ENCODE measurements at places on chromosomes 2 and 18.

DNA sequence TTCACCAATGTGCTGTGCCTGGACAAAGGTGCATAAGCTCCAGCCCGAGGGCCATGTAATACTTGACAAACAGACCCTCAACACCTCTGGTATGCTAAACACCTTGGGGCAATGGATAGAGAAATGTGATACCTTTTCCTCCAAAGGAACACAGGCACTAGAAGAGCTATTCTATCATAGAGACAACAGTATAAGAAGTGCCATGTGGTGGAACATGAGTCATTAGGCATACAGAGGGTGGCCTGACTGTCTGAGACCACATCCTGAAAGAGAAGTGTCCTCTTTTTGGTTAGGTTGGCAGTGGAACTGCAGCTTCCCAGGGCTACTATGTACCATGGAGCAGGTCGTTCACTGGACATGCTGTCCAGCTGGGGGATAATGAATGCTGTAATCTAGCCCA, 153.9 kb downstream of the INSIG2 start:
- DNase-seq: no peak

DNA sequence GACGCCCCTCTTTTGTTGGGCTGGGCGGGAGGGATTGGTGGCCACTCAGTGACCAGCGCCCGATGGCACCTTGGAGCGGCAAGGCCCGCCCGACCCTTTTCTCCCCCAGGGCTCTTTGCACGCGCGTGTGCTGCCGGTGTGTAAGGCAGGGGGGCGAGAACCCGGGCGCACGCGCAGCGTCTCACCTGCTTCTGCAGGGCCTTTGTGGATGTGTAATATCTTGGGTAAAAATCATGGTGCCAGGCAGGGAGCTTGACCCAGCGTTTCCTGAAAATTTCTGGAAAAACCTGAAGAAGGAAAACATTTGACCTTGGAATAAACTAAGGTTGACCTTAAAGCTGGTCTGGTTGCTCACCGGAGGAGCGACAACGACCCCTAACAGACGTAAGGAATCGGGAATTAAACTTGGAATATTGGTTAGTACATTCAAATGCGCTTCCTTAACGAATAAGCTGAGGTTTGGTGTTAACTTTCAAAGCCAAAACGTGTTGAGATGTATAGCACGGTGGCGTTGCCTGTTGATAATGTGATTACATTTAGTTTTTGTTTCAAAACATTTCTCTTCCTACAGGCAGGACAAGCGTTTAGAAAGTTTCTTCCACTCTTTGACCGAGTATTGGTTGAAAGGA, 438 bp downstream of the HSPE1 start:
- no peak for DNase-seq

DNA sequence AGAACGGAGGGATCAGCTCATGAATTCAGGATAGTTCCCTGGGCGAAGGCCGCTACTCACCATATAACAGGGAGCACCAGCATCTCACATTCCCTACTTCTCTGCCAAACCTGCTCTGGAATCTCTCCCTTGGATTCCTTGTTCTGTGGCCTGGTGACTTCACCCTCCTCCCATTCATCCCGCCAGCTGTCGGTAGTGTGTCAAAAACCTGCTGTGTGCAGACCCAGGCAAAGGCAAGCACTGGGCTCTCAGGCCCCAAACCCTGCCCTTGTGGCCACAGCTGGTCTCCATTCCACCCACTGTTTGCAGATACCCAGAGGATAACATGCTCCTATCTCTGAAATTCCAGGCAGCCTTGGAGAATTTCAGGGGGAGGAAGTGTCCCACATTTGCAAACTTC, 151.6 kb downstream of the CAPN13 start:
- no peak for DNase-seq

- DNase-seq: no peak
These were observed 23.9 kb downstream of the DCC start for GRCh38 chr18:52363861-52364260.

DNA sequence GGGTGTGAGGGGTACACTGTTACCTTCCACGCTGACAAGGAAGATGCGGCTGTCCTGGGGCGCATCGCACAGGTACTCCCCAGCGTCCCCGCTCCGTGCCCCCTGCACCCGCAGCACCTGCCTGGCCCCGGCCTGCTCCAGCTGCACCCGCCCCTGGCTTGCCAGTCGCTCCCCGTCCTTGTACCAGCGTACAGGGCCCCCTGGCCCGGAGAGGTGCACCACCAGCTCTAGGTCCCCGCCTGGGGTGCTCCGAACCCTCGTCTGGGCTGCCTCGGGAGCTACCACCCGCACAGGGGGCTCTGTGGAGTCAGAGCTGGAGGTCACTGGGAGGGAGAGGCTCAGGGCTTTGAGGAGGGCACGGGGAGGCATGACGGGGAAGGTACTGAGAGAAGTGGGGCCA, 13.5 kb downstream of the TMEM198 start:
- DNase-seq: no peak

DNA sequence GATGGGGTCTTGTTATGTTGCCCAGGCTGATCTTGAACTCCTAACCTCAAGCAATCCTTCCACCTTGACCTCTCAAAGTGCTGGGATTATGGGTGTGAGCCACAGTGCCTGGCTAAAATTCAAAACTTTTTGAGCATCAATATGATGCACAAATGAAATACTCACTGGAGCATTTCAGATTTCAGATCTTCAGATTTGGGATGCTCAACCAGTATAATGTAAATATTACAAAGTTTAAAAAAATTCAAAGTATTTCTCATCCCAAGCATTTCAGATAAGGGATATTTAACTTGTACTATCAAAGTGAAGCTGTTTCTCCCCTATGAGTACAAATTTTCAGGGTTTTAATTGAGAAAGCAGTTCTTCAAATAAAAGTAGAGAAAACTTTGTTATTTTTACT, 164.1 kb upstream of the CCDC68 start:
- DNase-seq: no peak

GRCh38 chr2:56151841-56152240, 31.9 kb upstream of the CCDC85A start:
- DNase-seq: no peak

GRCh38 chr18:31154181-31154580, 8.5 kb downstream of the DSC1 start:
- DNase-seq: no peak

- no peak for DNase-seq
These were observed 22.6 kb downstream of the CROCC2 start for GRCh38 chr2:240928476-240929363.

DNA sequence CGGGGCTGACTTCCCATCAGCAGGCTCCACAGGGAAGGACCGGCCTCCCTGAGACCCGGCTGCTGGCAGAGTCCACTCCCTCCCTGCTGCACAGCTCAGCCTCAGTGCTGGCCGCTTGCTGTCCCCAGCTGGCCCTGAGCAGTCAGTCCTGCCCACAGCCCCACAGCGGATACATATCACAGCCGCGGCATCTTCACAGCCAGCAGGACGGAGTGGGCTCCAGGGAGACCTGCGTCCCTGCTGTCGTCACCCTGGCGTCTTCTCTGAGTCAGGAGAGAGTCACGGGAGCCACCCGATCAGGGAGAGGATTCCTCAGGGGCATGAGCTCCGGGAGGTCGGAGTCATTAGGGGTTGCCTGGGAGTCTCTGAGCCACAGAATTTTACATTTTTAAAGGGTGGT, 13.1 kb upstream of the SNTG2 start:
- DNase-seq: no peak

DNA sequence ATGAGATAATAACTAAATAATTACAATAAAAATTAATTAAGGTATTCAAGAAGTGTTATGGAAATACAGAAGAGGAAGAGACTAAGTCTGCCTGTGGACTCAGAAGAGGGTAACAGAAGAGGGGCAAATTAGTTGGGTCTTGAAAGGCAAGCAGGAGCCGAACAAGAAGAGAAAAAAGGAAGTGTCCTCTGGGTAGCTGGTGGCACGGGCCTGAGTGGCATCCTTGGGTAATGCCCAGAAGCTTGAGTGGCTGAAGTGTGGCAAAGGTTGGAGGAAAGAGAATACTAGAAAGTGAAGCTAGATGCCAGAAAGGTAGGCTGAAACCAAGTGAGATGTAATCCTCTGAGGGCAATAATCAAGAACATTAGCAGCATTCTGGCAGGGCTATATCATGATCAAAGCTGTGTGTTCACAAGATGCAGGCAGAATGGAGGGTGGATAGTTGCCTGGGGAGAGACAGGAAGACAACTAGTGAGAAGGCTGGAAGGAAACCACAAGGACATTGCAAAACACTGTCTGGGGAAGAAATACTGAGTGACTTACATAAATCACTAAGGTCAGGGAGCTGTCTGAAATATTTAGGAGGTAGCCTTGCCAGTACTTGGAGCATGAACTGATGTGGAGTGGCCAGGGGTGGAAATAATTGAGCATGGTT, 16.2 kb downstream of the DOCK10 start:
- no peak for DNase-seq

DNA sequence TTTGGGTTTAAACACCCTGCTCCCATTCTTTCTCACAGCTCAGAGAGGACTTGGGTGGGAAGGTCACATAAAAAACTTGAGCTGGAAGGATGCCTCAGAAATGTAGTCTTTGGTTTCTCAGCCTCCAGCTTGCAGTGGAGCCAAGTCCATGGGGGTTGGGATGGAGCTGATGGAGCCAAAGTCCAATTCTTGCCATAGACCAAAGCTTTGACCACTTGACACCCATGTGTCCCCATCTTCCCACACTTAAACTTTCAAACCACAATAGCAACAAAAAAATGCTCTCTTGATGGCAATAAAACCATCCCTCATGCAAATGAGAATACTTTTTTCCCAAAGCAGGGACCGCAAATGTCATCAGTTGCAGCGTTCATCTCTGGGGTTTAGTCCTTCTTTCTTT, 14.7 kb upstream of the DAW1 start:
- no peak for DNase-seq

DNA sequence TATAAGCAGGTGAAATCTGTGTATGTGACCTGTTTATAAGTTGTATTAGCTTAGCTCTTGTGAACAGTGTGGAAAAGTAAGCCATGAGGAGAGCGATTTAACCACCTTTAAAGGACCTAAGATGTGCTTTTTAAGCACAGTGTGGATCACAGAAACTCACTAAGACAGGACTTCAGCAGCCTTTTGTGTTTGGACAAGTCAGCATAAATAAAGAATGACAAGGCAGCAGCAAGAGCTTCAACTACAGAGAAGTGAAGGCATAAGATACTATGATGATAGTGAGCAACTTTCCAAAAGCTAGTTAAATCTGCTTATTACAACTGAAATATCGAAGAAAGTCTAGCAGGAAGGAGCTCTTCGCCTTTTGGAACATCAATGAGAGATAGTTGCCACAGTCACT, 8.9 kb downstream of the HNRNPA3 start:
- DNase-seq: no peak

DNA sequence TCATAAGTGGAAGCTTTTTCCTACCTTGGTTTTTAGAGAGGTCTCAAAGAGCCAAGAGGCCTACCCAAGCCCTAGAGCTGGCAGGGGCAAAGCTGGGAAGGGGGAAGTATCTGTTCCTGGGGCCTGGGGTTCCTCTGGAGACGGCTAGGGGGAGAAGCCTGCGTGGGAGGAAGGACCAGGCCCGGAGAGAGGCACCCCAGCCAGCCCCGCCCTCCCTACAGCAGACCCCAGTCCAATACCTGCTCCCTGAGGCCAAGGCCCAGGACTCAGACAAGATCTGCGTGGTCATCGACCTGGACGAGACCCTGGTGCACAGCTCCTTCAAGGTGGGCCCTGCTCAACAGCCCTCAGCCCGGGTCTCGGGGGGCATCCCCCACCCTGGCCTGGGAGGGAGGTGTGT, 2.2 kb downstream of the CTDSP1 start:
- no peak for DNase-seq

DNA sequence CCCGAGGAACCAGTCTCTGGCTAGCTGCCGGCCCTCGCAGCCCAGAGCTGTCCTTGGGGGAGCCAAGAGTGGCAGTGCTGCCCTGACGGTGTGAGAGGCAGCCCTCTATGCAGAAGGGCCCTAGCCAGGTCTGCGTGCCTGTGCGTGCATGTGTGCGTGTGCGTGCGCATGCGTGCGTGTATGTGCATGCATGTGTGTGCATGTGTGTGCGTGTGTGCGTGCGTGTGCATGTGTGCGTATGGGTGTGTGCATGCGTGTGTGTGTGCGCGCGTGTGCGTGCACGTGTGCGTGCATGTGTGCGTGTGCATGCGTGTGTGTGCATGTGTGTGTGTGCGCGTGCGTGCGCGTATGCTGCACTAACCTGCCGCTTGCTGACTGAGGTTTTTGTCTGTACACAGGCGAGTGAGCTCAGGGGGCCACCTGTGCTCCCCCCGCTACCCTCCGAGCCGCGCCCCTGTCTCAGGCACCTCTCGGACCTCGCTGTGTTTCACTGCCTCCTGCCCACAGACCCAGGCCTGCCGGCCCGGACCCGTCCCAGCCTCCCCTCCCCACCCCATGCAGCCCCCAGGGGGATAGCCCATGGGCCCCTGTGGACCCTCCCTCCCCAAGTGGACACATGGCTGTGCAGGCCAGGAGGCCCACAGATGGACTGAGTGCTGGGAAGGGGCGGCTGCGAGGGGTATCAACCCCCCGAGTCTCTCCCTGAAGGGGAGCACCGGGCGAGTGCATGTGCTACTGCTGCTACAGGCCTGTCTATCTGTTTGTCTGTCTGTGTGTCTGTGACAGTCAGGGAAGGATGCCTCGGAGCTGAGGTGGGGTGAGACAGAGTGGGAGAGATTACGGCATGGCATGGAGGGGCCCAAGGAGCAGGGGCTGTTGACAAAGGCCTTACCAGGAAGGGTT, 31.3 kb downstream of the SPEG start:
- DNase-seq: no peak

GRCh38 chr2:239193401-239193811, 207.4 kb downstream of the HDAC4 start:
- DNase-seq: peak; percentile 6

GRCh38 chr18:35635170-35635569, 53.6 kb downstream of the GALNT1 start:
- no peak for DNase-seq

- no peak for DNase-seq
These were observed 47.3 kb downstream of the RFTN2 start for GRCh38 chr2:197628043-197628500.

GRCh38 chr2:50620783-50621182, 411.1 kb downstream of the NRXN1 start:
- no peak for DNase-seq

DNA sequence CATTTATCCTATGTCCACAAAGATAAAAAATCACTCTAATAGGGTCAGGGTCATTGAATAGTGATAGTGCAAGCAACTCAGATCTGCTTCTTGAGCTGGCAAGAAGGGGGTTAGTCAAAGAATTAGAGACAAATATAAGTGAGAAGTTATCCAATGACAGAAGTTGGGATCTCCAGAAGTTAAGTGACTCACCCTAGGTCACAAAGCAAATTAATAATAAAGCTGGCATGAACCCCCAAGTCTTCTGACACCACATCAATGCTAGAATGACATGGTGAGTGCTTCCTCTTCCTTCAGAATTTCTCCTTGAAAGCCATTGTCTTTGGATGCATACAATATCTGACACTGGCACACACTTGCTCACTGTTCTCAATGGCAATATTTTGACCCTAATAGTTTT, 343.5 kb downstream of the RIT2 start:
- no peak for DNase-seq

GRCh38 chr2:73268830-73269685, 15.2 kb downstream of the FBXO41 start:
- DNase-seq: no peak

Measured in progenitor cell of endocrine pancreas (in vitro differentiated cells).